ENCODE measurements at places on chromosomes 12 and 14.

- H3K27me3 ChIP-seq, result no peaks in the 10 kb centered on the region
- peaks cover 7% of the 10 kb centered on the region for H3K4me1 ChIP-seq
- peaks cover 49% of the 10 kb centered on the region for H3K36me3 ChIP-seq
- H3K4me3 ChIP-seq, result no peak overlapping the region
Observed at GRCh38 chr14:99503848-99504453, 22.7 kb downstream of the CCNK start.

- H3K27ac ChIP-seq, result no peak overlapping the region
- no peaks in the 10 kb centered on the region for H3K36me3 ChIP-seq
- no peaks in the 10 kb centered on the region for H3K27me3 ChIP-seq
- H3K4me1 ChIP-seq, result peaks cover 8% of the 10 kb centered on the region
- no peak overlapping the region for H3K4me3 ChIP-seq
- DNase-seq, result no peak
Observed at GRCh38 chr12:10310926-10311720, 3.5 kb downstream of the KLRD1 start.

- H3K36me3 ChIP-seq, result no peaks in the 10 kb centered on the region
- H3K27me3 ChIP-seq, result peaks cover 15% of the 10 kb centered on the region
- H3K4me3 ChIP-seq, result no peak overlapping the region
- no peak overlapping the region for H3K27ac ChIP-seq
- no peaks in the 10 kb centered on the region for H3K4me1 ChIP-seq
Observed at GRCh38 chr12:46839964-46840363, 14.2 kb upstream of the SLC38A4 start.

DNA sequence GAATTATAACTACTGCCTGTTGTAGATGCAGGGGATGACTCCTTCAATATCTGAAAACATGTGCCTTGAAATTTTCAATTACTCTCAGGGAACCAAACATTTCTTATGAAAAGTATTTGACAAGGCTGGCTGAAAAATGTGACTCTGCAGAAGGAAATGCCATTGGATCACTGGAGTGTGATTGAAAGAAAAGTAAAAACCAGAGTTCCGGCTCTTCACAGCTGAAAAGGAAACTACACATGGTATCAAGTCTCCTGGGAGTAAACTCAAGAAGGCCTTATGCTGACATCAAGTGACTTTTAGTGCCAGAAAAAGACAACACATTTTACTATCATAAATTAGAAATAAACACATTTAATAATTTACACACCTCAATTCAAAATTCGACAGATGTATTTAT is 693.0 kb downstream of the LRFN5 start:
- no peak overlapping the region for H3K4me3 ChIP-seq
- no peak for DNase-seq
- no peak overlapping the region for H3K27ac ChIP-seq
- H3K27me3 ChIP-seq, result no peaks in the 10 kb centered on the region

DNA sequence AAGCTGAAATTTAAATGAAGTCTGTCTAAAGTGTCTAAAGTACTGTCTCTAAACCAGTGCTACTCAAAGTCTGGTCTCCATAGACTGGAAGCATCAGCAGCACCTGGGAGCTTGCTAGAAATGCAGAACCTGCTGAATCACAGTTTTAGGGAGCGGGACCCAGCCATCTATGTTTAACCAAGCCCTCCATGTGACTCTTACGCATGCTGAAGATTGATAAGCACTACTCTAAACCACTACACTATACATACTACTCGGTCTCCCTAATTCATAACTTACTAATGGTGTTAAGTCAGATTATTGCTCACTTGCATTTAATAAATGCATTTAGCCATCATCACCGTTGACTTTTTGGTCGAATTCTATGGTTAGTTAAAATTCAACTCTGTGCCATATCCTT is 88.8 kb downstream of the SLC25A21 start:
- H3K27ac ChIP-seq, result no peak overlapping the region
- no peaks in the 10 kb centered on the region for H3K36me3 ChIP-seq
- no peaks in the 10 kb centered on the region for H3K27me3 ChIP-seq
- no peak overlapping the region for H3K4me3 ChIP-seq
- no peak for DNase-seq

- H3K27me3 ChIP-seq, result no peaks in the 10 kb centered on the region
- H3K4me3 ChIP-seq, result no peak overlapping the region
Observed at GRCh38 chr12:31572900-31573600, 17.9 kb downstream of the DENND5B start.

GRCh38 chr12:21025656-21026055 is 105.3 kb upstream of the SLCO1B1 start:
- H3K4me3 ChIP-seq, result no peak overlapping the region
- H3K27me3 ChIP-seq, result no peaks in the 10 kb centered on the region
- no peaks in the 10 kb centered on the region for H3K36me3 ChIP-seq
- no peak overlapping the region for H3K27ac ChIP-seq
- DNase-seq, result no peak

GRCh38 chr14:24784981-24785380 is 151.0 kb upstream of the GZMB start:
- H3K36me3 ChIP-seq, result no peaks in the 10 kb centered on the region
- no peaks in the 10 kb centered on the region for H3K4me1 ChIP-seq
- DNase-seq, result no peak
- H3K27ac ChIP-seq, result no peak overlapping the region

DNA sequence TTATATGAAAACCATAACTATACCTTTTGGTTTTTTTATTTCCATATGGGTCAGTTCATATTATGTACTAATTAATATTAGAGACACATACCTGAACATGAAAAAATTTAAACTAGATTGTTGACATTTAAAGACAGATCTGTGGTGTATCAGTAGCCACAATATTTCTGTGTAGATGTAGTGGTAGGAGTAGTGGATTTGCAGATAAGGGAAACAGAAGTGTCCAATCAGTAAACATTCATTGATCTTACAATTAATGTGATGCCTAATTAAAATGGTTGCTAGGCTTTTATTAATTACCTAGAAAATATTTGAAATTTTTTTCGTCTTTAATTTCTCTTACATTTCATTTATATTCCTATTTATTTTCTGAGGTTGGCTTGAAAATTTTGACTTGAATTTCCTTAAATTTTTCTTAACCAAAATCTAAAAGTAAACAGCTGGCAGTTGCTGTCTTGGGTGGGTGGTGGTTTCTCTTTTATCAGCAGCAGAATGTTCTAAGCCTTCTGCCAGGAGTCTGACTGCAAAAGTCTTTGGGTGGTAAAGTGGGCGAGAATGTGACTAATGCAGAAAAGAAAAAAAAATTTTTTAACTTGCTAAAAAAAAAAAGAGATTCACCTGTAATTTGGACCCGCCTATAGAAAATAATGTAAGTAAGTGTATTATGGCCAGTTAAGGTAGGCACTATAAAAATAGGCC is 2.4 kb downstream of the FGFR1OP2 start:
- no peaks in the 10 kb centered on the region for H3K27me3 ChIP-seq
- DNase-seq, result no peak
- no peak overlapping the region for H3K4me3 ChIP-seq
- peaks cover 14% of the 10 kb centered on the region for H3K4me1 ChIP-seq

- H3K4me3 ChIP-seq, result no peak overlapping the region
- DNase-seq, result no peak
- H3K4me1 ChIP-seq, result peaks cover 5% of the 10 kb centered on the region
Observed at GRCh38 chr14:99675951-99676350, 8.1 kb upstream of the CYP46A1 start.

GRCh38 chr12:25675808-25676207 is 122.7 kb upstream of the LMNTD1 start:
- H3K27ac ChIP-seq, result no peak overlapping the region
- no peaks in the 10 kb centered on the region for H3K27me3 ChIP-seq
- H3K4me1 ChIP-seq, result no peaks in the 10 kb centered on the region
- DNase-seq, result no peak
- H3K4me3 ChIP-seq, result no peak overlapping the region
- H3K36me3 ChIP-seq, result no peaks in the 10 kb centered on the region

DNA sequence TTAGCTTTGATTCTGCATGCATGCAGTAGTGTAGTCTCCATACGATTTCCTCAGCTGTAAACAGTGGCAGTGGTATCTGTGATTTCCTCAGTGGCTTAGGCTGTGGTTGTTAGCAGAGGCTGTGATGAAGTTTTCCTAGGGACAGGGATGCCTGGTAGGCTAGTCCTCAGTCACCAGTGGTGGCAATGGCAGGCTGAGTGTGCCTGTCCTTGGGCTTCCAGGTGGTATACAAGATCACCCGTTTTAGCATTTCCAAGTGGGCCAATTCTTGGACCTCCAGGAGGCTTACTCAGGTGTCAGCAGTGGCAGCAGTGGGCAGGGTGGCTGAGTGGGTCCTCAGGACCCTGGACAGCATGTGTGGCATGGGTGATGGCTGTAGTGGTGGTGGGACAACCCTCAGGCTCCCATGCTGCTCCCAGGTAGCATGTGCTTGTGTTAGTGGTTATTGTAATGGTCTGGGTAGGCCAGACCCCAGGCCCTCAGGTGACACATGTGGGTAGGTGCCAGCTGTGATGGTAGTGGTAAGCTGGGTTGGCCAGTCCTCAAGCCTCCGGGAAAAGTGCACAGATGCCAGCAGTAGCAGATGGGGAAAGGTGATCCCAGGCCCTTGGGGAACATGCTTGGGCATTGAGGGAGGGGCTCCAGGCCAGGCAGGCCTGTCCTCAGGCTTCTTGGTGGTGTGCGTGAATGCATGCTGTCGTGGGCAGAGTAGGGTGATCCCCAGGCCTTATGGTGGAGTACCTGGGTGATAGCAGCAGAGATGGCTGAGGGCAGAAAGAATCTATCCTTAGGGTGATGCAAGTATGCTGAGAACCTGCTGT is 146.5 kb downstream of the PAPOLA start:
- no peak overlapping the region for H3K27ac ChIP-seq
- no peak for DNase-seq
- H3K4me3 ChIP-seq, result no peak overlapping the region
- H3K4me1 ChIP-seq, result no peaks in the 10 kb centered on the region
- no peaks in the 10 kb centered on the region for H3K36me3 ChIP-seq

- peaks cover 2% of the 10 kb centered on the region for H3K4me1 ChIP-seq
- H3K27ac ChIP-seq, result no peak overlapping the region
- no peaks in the 10 kb centered on the region for H3K27me3 ChIP-seq
- no peak for DNase-seq
- peaks cover 14% of the 10 kb centered on the region for H3K36me3 ChIP-seq
Observed at GRCh38 chr12:24522736-24523135, 426.2 kb downstream of the BCAT1 start.

- no peak for DNase-seq
- H3K4me3 ChIP-seq, result no peak overlapping the region
- H3K4me1 ChIP-seq, result no peaks in the 10 kb centered on the region
- H3K27me3 ChIP-seq, result peaks cover 17% of the 10 kb centered on the region
- H3K27ac ChIP-seq, result no peak overlapping the region
Observed at GRCh38 chr12:3381059-3382047, 109.7 kb upstream of the PRMT8 start.

GRCh38 chr14:61050417-61050816 is 69.4 kb downstream of the SLC38A6 start:
- no peak for DNase-seq
- no peak overlapping the region for H3K4me3 ChIP-seq
- H3K27me3 ChIP-seq, result no peaks in the 10 kb centered on the region
- H3K36me3 ChIP-seq, result peaks cover 19% of the 10 kb centered on the region
- no peaks in the 10 kb centered on the region for H3K4me1 ChIP-seq
- no peak overlapping the region for H3K27ac ChIP-seq
